Lung microvascular endothelial cell (primary cell): ENCODE measurements at places on chromosomes 16 and 17.
A peak's percentile ranks its signal among the peaks of the same experiment; 100 is the strongest.

GRCh38 chr16:79717333-79718137 lies 117.0 kb upstream of the MAF start:
- DNase-seq, result no peak

DNA sequence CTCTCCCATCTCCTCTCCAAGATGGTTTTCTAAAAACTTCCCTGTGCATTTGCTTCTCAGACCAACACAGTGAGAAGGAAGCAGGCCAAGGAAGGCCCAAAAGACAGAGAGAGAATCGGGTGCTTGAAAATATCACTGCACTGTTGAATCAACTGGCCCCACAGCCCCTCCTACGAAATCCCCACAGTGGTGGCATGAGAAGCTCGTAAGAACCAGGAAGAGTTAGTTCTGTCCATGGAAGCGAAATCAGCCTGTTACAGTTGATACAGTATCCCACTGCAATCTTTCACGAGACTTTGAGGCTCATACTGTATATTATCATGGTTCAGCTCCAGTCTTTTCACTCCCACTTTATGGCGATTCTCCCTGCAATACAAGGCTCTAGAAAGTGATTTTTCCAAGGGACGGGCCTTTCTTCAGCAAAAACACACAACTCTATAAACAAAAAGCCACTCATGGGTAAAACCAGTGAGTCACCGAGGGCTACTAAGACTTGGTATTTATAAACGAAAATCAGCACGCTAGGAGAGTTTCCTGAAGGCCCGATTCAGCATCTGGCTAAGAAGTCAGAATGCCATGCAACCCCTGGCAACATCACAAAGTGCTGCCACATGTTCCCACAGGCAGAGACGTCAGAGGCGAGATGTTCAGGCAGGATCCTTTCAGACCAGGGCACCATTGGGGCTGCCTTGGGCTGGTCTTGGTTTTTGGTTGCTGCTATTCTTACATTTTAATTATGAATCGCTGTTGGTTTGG lies 185.7 kb downstream of the IRX5 start:
- no peak for DNase-seq

DNA sequence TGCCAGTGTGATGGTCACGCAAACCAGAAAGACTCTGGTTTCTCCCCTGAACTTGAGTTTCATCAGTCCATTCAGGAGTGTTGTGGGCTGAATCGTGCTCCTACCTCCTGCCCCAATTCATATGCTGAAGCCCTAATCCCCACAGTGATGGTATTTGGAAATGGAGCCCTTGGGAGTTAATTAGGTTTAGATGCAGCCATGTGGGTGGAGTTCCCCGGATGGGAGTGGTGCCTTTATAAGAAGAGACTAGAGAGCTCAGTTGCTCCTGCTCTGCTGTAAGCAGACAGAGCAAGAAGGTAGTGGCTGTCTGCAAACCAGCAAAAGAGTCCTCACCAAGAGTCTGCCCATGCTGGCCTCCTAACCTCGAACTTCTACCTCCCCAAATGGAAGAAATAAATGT lies 160.3 kb upstream of the DYNLRB2 start:
- no peak for DNase-seq

DNA sequence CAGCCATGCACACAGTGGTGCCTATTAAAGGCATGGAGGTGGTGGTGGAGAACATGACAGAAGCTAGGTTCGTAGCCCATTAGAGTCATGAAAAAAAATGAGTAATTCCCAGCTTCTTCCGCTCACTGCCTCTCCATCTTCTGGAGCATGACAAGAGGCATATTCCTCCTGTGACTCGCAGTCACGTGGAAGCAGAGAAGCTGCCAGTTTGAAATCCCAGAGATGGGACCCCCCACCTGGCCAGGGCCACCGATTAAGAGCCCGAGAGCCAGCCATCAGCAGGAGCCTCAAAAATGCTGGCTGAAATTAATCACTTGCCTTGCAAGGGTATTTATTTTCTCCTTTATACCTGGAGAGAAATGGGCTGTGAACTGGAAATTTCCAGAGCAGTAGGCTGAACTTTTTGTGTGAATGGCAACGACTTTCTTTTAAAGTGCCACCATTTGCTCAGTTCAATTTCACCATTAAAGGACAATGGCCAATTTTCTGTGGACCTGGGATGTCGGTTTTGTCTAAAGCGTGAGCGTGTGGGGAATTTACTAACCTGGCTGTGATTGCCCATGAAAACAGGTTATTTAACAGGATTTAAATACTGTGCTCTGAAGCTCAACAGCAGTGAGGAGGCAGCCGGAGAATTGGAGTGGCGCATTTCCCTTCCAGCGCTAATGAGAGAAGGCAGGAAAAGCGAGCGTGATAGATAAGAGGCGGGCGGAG lies 189.7 kb upstream of the SDK2 start:
- no peak for DNase-seq

DNA sequence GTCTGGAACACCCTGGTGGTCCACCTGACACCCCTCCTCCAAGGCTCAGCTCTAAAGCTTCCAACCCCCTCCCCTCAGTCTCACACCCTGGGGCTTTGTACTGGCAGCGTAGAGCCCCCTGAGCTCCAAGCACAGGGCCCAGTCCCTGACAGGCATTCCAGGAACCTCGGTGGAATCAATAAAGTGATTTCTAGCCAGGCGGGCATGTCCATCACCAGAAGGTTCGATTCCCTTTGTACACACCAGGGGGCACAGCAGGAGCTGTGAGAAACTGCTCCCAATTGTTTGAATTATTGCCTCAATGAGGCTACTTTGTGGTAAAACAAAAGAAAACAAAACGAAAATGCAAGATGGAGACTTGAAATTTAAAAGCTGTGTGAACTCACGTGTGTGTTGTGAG lies 51.8 kb downstream of the SMPD3 start:
- DNase-seq, result peak; percentile 68

GRCh38 chr17:66228887-66229782 lies at the start of gene APOH:
TSS of gene APOH (minus strand) at chr17:66229415. CDS start at chr17:66229379, 36 bp downstream.
- DNase-seq, result no peak

DNA sequence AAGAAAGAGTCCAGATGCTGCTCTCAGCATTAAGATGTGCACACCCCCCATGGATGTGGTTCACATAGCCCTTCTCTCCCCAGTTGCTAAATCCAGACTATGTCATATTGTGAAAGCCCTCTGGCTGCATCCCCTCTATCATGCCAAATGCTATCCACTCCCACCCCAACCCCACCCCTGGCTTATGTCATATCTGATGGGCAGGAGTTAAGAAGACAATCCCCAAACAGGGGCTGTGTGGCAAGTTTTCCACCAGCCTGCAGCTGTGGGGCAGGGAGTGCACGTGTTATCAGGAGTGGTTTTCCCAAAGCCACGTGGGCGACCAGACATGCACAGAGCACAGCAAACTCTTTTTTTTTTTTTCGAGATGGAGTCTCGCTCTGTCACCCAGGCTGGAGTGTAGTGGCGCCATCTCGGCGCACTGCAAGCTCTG lies 10.0 kb downstream of the FAM117A start:
- no peak for DNase-seq

- DNase-seq, result no peak
Measured at GRCh38 chr16:65655802-65656201, 533.9 kb upstream of the CDH11 start.

- DNase-seq, result peak; percentile 87
Measured at GRCh38 chr17:2416010-2416734, 15.3 kb upstream of the MNT start.

- peak; percentile 80 for DNase-seq
Measured at GRCh38 chr16:4506450-4506849, 30.3 kb downstream of the HMOX2 start.

DNA sequence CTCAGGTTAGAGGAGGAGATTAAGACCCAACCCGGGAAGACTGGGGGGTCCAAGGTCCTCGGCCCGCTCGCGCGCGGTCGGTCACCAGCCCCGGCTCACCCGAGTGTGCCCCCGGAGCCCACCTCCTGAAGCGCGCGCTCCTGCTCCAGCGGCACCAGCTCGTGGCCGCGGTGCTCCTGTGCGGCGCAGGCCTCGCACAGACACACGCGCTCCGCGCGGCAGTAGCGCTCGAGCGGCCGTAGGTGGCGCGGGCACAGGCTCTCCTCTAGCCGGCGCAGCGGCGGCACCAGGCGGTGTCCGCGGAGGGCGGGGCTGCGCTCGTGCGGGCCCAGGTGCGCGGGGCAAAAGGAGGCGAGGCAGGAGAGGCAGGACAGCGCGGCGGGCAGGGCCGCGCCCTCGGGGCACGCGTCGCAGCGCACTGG lies 618 bp downstream of the TRIM47 start:
- DNase-seq, result peak; percentile 90

GRCh38 chr17:74738051-74738996 lies 1.3 kb downstream of the RAB37 start:
- DNase-seq, result no peak

DNA sequence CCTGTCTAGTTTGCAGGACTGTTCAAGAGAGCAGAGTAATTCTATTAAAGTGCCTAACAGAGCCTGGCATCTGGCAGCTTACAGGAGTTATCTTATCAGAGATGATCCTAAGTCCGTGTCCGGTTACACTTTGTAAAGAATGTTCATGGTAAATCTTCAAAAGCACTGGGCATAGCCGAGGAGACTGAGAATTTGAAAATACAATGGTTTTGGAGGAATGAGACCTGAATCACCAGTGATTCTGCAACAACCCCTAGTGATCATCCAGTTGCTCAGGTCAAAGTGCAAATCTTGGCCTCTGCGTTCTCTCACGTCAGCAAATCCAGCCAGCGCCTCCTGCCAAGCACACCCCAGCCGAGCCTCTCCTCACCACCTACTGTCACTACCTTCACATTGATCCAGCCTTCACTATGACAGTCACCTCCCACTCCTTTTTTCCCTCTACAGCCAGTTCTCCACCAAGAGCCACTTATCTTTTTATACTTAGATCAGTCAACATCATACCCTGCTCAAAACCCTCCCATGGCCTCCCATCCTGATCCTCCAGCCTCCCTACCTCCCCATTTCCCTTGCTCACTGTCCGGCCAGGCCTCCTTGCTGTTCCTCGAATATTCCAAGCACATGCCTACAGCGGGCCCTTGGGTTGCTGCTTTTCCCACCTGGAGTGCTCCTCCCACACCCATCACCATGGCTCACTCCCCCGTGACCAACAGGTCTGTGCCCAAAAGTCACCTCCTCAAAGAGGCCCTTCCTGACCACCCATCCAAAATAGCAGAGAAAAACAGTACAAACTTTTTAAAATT lies 57.4 kb upstream of the ERN1 start:
- DNase-seq, result no peak

DNA sequence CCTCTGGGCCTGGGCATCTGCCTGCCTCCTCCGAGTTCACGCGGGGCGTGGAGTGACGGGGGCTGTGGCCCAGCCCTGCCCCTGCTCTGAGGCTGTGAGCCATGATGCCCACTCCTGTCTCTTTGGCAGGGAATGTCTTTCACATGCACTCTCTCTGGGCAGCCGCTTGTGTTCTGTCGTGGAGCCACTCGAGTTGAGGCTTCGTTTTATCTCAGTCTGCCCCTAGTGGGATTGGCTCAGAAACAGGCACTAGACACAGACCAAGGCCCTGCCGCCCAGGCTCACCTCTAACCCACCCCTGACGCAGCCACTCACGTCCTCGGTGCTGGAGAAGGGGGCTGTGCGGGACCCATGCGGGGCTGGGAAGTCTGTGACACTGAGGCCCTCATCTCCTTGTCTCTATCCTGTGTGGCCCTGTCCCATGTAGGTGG lies 67.5 kb upstream of the KCTD5 start:
- DNase-seq, result no peak

DNA sequence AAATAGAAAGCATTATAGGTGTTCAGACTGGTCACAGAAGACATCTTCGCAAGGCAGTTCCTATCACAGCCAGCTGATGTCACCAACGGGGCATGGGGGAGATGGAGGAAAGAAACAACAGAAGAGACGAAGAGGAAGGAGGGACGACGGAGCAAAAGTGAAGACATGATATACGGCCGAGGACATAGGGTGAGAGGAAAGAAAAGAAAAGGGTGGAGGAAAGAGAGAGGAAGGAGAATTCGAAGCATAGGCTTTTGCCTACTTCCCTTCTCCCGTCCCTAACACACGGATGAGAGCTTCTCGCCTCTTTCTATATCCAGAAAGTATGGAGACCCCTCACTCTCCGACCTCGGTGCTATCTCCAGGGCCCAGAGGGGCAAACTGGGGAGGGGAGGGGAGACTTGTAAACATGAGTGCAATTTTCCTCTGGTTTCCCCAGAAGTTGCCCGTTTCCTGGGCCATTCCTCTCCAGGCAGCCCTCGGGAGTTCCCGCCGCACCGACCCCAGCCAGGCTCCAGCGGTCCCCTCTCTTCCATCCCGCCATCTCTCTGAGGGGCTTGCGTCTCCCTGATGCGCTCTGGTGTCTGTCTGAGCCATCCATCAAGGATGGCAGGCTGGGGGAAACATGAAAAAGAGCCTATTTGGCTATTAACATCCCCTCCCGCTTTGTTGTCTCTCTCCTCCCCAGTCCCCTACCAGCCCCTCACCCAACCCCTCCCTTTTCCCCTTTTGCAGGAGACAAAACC lies 26.0 kb downstream of the COPZ2 start:
- peak; percentile 31 for DNase-seq

DNA sequence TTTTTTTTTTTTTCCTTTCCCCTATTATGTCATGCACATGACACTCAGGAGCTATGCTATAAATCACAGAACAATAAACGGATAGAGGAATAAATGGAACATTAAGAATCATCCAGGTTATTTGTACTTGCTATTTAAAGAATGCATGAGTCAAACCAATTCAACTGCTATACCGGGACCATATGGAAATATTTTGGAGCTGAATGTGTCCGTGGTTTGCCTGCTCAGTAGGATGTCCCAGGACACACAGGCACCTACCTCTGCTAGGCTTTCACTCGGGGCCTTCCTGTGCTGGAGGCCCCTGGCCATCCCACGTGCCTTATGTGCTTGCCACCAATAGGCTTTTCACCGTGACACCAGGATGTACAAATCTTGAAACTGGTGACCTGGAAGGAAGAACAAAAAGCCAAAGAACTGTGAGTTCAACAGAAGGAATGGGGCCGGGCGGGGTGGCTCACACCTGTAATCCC lies 15.3 kb upstream of the SEC14L1 start:
- peak; percentile 98 for DNase-seq

DNA sequence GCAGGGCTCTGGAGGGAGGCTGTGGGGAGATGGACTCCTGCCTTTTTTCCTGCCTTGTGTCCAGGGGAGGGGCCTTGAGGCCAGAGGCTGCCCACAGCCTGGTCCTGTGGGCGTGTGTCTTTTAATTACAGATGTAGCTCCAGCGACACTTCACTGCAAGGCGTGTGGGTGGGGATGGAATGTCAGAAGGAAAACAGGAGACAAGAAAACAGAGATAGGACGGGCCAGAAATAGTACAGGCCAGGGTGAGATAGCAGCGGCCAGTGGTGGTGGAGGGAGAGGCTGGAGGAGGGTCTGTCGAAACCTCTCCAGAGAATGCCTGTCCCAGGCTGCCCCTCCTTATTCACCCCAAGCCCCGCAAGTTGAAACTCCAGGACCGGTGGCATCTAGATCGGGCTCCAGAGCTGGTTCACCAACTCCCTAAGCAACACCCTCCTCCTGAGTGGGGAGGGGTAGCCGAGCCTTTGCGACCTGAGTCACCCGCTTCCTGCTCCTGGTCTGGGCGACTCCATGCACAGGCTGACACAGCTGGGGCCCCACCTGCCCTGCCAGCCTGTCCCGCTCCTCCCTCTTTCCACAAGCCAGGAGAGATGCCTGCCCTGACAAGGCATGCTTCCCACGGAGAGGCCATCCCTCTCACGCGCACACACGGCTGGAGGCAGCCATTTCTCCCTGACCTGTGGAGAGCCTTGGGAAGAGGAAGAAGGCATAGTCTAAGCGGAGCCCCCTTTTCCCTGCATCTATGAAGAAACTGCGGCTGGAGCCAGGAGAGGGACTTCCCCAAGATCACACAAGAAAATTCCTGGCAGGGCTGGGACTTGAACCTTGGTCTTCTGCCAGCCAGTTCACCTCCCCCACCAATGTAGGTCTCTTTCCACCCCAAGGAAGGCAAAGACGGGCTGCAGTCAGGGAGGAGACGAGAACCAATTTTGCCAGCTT lies 6.6 kb upstream of the JUP start:
- peak; percentile 64 for DNase-seq

GRCh38 chr16:89633064-89633631 lies 19.7 kb downstream of the DPEP1 start:
- no peak for DNase-seq
